NCI-H1694 treated with DMSO at 0.1 percent for 48 hours (cell line): ENCODE measurements at places on chromosomes 2 and 18.
A peak's percentile ranks its signal among the peaks of the same experiment; 100 is the strongest.

DNA sequence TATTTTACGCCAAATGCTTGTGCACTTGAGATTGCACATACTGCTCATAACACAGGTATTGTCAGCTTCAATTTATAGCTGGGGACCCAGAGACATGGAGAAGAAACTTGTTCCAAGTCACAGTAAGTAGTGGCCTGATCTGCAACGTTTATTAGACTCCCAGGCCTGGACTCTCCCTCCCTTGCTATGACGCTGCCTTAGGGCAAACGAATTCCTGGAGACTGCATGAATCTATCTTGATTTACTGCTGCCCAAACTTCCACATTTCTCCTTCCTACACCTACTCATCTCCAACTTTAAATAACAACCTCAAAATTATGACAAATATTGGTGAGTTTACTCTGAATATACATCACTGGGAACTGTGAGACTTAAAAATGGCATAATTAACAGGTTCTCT lies 145.1 kb upstream of the CCDC195 start:
- DNase-seq = no peak

DNA sequence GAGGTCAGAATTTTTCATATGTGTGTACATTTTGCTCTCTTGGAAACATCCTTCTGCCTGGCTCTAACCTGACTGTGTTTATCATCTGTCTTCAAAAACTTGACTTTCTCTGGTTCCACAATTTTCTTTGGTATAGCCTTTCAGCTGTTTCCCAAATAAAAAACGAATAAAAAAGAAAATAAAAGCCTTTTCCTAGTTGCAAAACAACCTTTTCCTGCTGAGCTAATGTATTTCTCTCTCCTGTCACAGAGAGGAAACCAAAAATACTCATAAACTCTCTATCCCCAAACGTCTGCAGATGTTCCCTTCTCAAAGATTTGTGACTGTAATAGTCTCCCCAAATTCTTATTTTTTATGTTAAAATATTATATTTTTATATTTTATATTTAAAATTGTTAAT lies 505.3 kb upstream of the SLC39A10 start:
- no peak for DNase-seq

DNA sequence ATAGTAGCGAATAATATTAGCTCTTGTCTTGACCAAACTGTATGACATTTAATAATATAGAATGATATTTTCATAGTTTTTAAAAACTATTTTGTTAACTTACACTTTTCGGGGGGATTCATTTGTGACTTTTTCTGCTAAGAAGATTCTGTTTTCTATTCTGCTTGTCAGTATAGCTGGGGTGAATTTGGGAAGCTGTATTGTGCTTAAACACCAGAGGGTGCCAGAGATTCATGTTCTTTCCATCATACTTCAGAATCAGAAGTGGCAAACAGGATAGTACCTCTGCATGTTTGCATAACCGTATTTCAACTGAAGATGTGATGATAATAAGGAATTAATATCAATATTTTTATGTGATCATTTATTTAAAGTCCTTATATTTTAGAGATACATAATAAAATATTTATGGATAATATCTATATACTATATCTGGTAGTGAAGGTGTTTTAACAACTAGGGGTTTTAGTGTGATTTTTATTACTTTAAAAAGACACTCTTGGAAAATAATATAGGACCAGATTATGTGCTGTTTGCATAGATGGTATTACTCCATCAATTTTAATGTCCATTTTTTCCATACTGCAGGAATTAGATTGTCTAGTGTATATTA lies 81.0 kb downstream of the TAF4B start:
- DNase-seq = peak; percentile 51

GRCh38 chr2:128436479-128437203 lies 118.0 kb upstream of the HS6ST1 start:
- peak; percentile 69 for DNase-seq

DNA sequence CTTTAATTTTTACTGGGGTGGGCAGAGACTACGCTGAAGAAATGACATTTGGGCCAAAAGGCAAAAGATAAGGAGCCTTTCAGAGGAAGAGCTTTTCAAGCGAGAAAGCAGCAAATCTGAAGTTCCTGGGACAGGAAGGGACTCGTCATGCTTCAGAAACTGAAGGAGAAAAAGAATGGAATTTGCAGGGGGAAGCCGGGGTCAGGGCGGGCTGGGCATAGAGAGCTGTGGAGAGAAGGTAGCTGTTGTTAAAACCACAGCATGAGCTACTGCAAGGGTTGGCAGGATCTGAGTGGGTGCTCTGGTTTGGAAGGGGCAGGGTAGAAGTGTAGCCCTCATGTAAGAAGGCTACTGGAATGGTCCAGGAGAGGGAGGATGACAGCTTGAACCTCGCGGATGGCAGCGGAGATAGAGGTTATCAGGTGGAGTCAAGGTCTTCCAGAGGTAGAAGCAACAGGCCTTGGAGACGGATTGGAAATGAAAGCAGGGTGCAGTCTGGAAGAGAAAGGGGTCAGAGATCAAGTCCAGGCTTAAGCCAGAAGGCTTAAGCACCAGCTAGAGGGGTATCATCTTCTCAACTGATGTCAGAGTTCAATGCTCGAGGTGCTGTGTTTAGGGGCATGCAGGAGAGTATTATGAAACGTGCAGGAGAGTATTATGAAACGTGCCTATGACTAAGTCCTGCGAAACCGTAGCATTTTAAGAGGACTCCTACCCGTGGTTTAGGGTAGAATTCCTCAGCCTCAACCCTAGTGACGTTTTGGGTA lies 18.9 kb downstream of the ATP8B1 start:
- no peak for DNase-seq

DNA sequence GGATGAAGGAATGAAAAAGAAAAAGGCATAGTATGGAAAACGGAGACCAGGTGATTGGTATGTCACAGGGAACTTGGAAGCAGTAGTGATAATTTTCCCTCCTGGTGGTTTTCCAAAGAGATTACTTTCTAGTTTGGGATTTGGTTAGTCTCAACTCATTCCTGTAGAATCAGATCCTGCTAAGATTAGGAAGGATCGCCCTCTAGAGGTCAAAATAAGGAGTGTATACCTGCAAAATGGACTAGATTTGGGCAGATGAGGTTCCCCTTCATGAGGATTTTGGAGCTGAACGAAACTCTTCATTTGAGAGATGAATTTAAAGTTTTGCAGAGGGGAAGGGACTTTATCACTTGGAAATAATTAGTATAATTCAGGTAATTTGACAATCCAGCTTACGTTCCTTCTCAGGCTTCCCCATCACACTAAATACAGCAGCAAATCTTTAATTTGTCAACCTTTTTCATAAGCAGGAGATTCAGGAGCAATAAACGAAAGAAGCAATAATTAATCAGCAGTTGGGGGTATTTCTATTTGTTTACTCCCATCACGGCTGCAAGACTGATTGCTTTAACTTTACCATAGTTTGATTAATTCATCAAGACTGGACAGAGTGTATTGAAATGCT lies 65.2 kb downstream of the CCDC195 start:
- peak; percentile 62 for DNase-seq

- no peak for DNase-seq
Measured at GRCh38 chr2:229810786-229811185, 96.4 kb upstream of the DNER start.

DNA sequence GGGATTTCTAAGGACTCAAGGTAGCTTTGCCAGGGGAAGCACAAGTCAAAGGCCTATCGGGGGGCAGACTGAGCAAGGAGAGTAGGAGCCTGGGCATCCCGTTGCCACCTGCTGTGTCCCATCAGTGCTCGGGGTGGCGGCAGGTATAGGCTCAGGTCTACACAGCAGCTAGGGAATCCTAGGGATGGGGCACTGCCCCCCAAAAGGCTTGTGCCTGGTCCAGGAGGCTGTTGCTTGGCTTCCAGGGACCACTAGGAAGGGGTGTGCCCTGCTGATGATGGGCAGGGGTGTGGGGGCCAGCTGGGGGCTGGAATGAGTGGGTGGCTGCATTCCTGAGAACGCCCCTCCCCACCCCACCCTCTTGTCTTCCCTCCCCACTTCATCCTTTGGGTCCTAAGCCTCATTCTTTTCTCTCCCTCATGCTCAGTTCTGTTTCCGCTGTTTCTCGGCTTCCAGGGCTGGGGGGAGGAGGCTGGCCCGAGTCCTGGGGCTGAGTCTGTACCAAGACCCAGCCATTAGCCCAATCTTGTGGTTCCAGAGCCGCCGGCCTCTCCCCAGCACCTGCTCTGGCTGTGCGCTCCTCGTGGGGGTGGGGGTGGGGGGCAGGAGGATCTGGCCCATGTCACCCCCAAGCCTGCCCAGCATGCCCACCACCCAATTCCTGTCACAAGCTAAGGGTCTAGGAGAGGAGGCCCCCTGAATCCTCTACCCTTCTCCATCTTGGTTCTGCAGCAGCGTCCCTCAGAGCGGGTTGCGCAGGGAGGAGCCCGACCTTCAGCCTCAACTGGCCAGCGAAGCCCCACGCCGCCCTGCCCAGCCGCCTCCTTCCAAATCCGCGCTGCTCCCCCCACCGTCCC lies 12.8 kb downstream of the SPEG start:
- DNase-seq = no peak

DNA sequence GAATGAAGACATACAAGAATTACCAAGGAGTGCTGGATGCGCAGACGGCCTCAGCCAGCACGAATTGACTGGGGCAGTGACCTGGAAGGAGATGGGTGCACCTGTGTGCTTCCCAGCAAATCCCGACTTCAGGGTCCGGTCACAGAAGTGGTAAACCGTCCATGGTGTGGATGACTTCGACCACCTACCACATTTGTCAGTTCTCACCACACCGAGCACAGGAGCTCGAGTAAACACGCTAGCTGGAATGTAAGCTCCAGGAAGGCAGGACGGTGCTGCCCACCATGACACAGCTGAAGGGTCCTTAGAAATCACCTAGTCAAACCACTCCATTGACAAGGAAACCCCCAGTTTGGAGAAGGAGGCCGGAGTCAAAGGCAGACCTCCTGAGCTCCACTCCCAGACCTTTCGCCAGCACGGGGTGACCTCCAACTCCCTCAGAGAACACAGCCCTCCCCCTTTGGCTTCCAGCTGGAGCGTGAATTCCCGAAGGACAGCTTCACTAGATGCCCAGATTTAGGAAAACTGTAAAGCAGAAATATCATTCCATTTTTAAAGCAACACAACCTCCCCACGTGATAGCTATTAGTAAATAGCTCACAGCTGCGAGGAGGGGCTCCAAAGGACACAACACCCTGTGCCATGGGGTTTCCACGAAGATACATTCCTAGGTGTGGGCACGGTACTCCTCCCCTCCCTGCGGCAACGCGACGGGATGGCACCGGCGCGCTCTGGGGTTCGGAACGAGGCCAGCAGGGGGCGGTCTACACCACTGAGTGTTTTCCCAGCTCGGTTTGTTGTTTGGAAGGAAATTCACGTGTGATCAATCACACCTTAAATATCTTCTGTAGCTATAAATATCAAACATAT lies 34.1 kb upstream of the GNAL start:
- no peak for DNase-seq

GRCh38 chr2:128793404-128793803 lies 474.7 kb upstream of the HS6ST1 start:
- DNase-seq = no peak

DNA sequence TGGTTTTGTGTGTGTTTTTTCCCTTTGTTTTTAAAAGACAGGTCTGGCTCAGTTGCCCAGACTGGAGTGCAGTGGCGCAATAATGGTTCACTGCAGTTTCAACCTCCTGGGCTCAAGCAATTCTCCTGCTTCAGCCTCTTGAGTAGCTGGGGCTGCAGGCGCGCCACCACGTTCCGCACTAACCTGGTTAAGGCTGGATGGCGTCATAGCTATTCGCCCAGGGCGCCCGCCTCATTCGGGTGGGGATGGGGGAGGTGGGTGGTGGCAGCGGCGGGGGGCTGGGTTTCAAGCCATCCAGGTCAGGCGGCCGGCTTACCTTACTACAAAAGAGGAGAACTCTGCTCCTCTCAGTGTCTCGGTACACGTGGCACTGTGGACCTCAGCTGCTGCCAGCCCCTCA lies 42.8 kb downstream of the EEF1B2 start:
- DNase-seq = no peak

GRCh38 chr2:156115338-156115737 lies 217.2 kb downstream of the NR4A2 start:
- no peak for DNase-seq

DNA sequence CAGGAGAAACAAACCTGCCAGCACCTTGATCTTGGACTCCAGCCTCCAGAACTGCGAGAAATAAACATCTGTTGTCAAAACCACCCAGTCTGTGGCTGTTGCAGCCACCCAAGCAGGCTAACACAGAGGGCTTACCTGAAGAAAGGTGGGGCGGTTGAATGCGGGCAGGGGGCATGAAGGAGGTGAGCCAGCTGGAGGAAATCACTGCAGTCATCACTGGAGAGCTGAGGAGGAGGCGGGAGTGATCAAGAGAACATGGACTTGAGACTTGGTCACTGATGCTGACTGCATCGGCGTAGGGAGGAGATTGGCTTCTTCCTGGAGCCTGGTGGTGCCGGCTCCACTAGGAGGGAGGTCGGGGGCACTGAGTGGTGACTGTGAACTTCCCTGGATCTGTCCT lies 14.6 kb upstream of the ARMC9 start:
- DNase-seq = no peak

GRCh38 chr2:172226244-172227061 lies 123.8 kb upstream of the DLX2 start:
- DNase-seq = no peak

DNA sequence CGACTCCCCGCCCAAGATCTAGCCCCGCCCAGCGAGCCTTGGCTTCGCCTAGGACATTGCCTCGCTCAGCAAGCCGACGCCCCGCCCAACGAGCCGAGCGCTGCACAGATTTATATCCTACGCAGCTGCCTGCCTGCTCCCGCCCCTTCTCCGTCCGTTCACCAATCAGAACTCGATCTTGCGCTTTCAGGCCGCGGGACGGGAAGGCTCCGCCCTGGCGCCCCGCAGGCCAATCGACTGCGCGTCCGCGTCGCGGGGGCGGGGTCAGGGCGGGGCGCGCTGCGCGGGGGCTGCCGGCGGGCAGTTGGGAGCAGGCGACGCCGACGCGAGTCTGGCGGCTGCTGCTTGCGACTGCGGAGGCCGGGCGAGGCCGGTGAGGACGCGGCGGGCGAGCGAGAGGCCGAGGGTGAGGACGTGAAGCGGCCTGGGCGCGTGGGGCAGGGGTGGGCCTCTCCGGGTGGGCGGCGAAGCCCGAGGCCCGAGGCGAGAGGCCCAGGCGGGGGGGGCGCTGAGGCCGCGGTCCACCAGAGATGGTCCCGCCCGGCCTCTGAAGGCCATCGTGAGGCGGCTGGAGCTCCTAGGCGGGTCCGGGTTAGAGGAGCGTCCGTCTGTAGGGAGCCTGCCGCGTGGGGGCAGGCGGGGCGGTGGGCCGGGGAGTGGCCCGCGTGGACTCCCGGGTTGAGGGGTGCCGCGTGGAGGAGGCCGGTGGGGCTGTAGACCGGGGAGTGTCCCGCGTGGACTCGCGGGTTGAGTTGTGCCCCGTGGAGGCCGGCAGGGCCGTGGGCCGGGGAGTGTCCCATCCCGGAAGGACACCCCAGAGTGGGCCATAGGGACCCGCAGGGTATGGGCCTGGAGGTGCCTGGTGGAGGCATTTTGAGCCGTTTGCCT lies at the start of gene FARP2:
Gene FARP2, plus strand, starts transcription at position 303 of the 888 bp plus-strand sequence. CDS start 16,823 bp downstream, outside the sequence.
- peak; percentile 97 for DNase-seq
